Nucleus accumbens (tissue), 56 donors: ENCODE measurements at places on chromosomes 3 and 15.

DNA sequence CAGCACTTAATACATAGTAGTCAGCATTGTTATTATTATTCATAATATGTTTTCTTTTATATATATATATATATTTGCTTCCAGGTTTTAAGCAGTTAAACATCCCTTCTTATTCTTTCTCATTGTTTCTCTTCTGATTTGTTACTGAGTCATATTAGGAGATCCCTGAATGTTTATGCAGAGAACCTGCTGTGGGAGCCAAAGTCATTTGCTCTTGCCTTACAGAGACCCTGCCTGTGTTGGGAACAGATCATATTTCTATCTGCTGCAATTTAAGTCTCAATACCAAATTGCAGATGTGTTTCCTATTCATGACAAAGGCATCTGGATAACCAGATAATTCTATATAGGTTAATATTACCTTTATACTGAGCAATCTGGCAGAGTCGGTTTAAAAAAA lies 323.0 kb upstream of the UMPS start:
- no peak for DNase-seq

DNA sequence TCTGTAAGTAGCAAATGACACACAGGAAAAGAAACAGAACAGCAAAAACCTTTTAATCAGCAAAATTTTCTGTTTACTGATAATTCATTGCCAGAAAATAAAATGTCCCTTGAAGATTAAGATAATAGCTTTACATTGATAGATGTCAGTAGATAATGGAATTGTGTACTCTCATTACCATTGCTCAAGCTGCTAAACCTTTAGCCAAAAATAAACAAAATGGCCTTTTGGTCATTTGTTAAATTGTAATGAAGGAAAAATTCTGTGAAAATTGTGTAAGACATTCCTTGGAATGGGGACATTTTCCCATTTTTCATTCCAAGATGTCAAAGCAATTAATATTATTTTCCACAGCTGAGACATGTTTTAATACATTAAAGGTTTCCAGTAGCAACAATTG lies 189.8 kb downstream of the PLOD2 start:
- DNase-seq, result no peak

- DNase-seq, result no peak
Observed at GRCh38 chr15:85036716-85037115, 55.1 kb downstream of the PDE8A start.

GRCh38 chr3:148856384-148856783 lies 8.7 kb upstream of the CPA3 start:
- DNase-seq, result no peak

GRCh38 chr3:90015688-90016356 lies 908.4 kb downstream of the EPHA3 start:
- no peak for DNase-seq

DNA sequence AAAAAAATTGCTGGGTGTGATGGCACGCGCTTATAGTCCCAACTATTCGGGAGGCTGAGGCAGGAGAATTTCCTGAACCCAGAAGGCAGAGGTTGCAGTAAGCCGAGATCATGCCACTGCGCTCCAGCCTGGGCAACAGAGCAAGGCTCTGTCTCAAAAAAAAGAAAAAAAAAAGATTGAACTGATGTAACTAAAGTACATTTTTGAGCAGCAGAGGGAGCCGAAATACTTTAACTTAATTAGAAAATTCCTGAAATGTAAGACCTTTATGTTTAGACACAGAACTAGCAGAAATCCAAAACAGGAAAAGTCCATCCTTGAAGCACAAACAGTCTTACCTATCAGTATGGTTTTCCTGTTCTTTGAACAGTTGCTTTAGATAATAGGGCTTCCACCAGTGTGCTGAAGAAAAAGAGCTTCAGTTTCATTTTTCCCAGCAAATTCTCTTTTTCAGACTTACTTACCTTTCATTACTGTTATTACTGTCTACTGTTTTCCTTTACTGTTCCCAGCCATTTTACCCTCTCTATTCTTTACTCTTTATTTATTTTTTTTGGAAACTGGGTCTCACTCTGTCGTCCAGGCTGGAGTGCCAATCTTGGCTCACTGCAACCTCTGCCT lies 33.4 kb upstream of the ZNF609 start:
- no peak for DNase-seq

GRCh38 chr3:171810629-171811294 lies 479 bp upstream of the PLD1 start:
- no peak for DNase-seq

- DNase-seq, result no peak
Observed at GRCh38 chr15:48619446-48619845, 26.1 kb downstream of the FBN1 start.

GRCh38 chr15:77737238-77738037 lies 104.7 kb upstream of the LINGO1 start:
- DNase-seq, result no peak

DNA sequence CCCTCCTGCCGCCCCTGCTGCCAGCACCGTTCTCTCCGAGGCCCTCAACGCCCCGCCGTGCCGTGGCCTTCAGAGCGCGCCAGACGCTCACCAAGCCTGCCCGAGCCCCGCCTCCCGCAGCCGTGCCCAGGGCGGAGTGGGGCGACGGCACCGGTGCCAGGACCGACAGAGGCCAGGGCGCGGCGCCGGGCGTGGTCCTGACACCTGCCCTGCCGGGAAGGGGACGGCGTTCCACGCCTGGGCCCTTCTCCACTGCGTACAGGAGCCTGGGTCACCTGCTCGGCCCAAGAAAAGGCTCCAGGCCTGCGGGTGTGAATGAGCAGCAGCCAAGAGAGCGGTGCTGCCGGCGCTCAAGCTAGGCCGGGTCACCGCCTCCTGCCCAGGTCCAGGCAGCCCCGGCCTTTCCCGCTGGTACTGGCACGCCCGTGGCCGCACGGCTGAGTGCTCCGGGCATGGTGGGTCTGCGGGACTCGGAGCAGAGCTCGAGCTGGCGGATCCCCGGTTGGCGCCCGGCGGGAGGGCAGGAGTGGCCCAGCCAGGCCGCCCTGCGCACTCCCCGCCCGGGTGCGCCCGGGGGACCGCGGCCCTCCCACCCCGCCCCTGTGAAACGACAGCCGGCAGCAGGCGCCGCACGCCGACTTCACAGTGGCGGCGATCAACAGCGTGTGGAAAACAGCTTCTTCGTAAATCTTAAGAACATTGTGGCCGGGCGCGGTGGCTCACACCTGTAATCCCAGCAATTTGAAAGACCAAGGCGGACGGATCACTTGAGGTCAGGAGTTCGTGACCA lies 4.2 kb downstream of the OCA2 start:
- DNase-seq, result no peak

DNA sequence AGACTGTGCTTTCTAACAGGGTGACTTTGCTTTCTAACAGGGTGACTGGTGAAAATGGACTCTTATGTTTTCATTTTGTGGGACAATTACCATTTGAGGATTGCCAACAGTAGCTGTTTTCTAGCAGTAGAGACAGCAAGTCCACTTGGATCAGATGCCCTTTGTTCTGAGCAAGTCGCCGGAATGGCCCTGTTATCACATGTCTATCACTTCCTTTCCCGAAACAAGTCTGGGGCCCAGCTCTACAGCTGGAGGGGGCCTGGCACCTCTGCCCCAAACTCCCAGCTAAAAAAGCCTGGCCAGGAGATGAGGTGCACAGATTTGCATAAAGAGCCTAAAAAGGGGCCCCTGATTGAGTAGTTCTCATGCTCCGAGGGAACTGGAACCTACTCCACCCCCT lies 44.6 kb downstream of the THBS1 start:
- DNase-seq, result no peak

GRCh38 chr3:151328298-151328995 lies 902 bp downstream of the P2RY13 start:
- DNase-seq, result no peak
